Fibroblast of upper back skin (primary cell): ENCODE measurements at places on chromosomes 13 and 19.

DNA sequence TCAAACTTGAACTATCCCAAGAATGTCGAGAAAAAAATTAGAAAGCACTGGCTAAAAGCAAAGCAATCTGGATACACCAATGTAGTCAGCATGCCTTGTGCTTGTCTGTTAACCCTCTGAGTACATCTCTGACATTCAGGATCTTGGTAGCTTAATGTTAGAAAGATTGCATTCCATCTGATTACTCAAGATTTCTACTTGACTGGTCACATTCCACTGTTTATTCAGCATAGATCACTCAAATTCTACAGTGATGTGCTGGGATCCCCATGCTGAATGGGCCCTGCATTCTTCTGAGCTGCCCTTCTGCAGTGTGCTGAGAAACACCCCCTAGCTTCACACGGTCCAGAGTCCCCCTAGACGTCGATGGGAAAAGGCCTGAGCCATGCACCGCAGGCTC is 295.4 kb upstream of the MAB21L1 start:
- peak; percentile 98 for DNase-seq

- DNase-seq, result no peak
Measured at GRCh38 chr19:58544591-58545285, 874 bp downstream of the TRIM28 start.

DNA sequence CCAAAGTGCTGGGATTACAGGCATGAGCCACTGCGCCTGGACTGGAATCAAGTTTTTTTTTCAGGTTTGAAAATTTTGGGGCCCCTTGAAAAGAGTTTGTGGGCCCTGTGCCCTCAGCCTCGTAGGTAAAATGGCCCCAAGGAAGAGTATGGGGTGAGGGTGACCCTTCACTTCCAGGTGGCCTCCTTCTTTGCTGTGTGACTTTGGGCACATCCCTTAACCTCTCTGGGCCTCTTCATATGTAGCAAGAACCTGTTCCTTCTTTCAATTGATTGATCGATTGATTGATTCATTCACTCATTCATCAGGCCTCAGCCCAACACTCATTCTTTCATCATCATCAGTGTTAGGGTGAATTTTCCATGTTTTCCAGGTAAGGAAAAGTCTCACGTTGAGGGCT is 3.4 kb upstream of the TMEM221 start:
- DNase-seq, result no peak

GRCh38 chr19:3760871-3761361 is 576 bp downstream of the APBA3 start:
- peak; percentile 5 for DNase-seq

DNA sequence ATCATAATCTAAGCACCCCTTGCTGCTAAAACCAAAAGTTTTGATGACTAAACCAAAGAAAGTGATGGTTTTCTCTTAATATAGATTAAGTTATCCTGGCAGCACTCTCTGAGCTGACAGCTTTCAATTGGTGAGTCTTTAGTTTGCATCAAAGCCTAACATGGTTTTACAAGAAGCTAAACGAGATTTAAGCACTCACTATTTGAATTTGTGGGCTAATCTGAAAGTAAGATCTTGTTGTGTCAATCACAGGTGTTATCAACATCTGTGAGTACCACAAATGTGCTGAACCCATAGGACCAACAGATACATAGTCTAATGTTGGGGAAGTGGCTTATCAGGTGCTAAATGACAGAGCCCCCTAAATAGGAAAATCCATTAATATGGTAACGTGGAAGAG is 223.9 kb downstream of the LHFPL6 start:
- DNase-seq, result no peak

DNA sequence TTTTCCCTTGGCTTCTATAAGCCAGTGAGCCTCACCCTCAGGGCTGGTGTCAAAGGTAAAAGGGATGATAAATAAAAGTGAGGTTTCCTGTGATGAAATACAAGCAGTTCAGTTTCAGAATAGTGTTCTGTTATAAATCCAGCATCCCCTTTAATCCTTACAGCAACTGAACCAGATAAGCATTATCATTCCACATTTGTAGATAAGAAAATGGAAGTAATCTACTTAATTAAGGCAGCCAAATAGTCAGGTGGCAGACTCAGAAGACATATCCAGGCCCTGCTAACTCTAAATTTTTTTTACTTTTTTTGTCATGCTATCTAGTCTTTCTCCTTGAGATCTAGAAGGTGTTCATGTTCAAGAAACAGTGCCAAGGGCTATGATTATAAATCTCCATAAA is 99.4 kb upstream of the SOX21 start:
- no peak for DNase-seq

DNA sequence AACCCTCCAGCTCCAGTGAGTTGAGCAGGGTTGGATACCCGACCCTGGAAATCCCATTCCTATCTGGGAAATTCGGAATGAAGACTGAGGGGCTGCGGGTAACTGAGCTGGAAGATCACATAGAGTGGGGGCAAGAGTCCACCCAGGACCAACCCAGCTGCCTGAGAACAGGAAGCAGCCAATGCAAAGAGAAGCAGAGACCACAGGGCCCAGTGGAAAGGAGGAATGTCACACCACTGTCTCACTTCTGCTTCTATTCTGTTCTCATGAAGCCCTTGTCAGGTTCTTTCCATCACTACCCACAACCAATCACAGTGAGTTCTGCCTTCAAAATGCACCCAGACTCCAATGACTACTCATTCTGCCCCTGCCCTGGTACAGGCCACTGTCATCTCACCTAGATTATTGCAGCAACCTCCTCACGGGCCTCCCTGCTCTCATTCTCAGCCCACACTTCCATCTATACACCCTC is 15.3 kb downstream of the DYRK1B start:
- no peak for DNase-seq

DNA sequence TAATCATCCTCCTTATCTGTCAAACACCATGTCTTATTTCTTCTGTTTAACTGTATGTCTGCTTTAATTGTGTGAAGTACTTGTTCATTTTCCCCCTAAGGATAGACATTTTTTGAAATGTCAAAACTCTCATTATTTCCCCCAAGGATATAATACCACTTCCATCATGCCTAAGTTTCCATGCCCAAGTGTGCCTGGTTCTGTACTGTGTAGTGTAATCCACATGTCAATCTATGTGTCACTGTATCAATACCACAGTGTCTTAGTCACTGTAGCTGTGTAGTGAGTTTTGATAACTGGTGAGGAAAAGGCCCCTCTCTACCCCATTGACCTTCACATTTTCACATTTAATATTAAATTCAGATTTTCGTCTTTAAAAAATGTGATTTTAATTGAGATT is 1265.5 kb downstream of the PCDH9 start:
- no peak for DNase-seq
